ENCODE measurements at places on chromosomes 16 and 17. TPM values are rescaled to one million over a fixed set of nuclear protein-coding genes. Genes with fewer than 3 reads are reported as not detected.

STH gene
- not detected for total RNA-seq

RHBDF1 gene
- total RNA-seq = 79.2 TPM

DNA sequence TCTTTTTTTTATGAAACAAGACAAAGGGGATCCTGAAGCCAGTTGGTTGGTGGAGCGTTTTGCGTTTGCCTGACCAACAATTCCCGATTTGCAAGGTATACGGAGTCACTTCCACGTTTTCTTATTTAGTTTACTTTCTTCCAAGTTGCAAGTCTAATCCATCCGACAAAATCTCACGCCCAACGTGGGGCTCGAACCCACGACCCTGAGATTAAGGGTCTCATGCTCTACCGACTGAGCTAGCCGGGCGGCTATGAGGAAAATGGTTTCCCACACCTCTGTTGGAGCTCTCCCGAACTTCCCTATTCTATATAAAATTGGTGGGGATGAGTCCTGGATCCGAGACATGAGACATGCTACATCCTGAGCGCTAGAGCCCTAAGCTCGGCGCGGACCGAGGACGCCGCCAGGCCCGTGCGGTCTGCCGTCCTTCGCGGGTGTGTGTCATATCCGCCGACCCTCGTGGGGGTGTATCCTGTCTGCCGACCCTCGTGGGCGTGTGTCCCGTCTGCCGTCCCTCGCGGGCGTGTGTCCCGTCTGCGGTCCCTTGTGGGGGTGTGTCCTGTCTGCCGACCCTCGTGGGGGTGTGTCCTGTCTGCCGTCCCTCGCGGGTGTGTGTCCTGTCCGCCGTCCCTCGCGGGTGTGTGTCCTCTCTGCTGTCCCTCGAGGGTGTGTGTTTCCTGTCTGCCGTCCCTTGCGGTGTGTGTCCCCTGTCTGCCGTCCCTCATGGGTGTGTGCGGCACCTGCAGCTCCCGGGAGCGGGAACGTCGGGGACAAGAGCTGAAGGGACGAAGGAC, 22.6 kb downstream of the ZNF213 start:
- DNase-seq = peak; percentile 87
- H3K36me3 ChIP-seq = no peaks in the 10 kb centered on the region
- no peaks in the 10 kb centered on the region for H3K4me1 ChIP-seq
- no peak overlapping the region for H3K27ac ChIP-seq
- H3K27me3 ChIP-seq = no peaks in the 10 kb centered on the region

- no peak overlapping the region for H3K4me3 ChIP-seq
- no peaks in the 10 kb centered on the region for H3K36me3 ChIP-seq
- no peaks in the 10 kb centered on the region for H3K4me1 ChIP-seq
- H3K27me3 ChIP-seq = no peaks in the 10 kb centered on the region
- no peak for DNase-seq
Observed at GRCh38 chr16:73399486-73399885, 351.6 kb upstream of the ZFHX3 start.

GRCh38 chr16:1770328-1771187, 785 bp downstream of the NME3 start:
- H3K36me3 ChIP-seq = no peaks in the 10 kb centered on the region
- peak; percentile 85 for DNase-seq
- peak overlapping the region; percentile 7 for H3K27ac ChIP-seq

DNA sequence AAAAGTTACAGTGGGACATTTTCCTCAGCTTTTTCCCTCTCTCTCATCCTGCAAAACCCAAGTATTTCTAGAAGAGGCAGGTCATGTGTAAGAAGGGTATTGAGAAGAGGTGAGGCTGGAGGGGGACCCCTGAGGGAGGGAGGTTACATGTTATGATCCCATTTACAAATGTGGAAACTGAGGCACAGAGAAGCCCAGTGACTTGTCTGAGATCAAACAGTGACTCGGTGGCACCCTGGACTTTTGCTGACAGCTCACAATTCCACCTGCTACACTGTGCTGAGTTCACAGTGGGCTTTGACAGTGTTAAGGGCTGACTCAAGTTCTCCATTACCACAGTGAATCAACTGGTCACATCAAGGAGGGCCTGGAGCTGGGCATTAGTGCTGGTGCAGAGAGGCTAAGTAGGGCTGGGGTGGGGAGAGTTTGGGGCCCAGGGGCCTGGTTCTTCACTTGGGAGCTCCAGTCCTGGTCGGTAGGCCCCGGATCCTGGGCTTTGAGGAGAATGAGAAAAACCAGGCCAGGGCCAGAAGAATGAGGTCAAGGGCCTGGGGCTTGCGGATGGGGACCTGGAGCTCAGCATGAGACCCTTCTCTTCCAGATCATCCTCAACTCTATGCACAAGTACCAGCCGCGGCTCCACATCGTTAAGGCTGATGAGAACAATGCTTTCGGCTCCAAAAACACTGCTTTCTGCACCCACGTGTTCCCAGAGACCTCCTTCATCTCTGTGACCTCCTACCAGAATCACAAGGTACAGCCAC, 26.0 kb downstream of the TBX4 start:
- no peak overlapping the region for H3K27ac ChIP-seq
- peak; percentile 55 for DNase-seq
- no peaks in the 10 kb centered on the region for H3K4me1 ChIP-seq

GRCh38 chr16:66568355-66568754, 2.1 kb downstream of the CMTM1 start:
- no peak for DNase-seq
- no peaks in the 10 kb centered on the region for H3K4me1 ChIP-seq
- H3K27ac ChIP-seq = no peak overlapping the region
- no peaks in the 10 kb centered on the region for H3K27me3 ChIP-seq
- H3K4me3 ChIP-seq = no peak overlapping the region

DNA sequence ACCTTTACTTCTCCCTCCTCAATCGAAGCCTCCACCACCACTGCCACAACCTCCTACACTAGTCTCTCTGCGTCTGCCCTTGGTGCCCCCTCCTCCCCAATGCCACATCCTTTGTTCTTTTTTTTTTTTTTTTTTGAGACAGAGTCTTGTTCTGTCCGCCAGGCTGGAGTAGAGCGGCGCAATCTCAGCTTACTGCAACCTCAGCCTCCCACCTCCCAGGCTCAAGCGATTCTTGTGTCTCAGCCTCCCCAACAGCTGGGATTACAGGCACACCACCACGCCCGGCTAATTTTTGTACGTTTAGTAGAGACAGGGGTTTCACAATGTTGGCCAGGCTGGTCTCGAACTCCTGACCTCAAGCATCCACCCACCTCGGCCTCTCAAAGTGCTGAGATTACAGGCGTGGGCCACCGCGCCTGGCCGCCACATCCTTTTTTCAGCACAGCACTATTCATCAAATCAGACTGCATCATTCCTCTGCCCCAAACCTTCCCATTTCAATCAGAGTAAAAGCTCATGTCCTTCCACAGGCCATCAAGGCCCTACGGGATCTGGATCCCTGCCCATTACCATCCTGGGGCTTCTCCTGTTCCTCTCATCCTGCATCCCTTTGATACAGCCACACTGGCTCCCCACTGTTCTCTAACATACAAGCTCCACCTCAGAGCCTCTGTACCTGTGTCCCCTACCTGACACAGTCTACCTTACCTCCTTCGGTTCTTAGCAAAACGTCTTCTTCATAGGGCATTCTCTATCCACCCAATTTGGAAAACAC, 2.0 kb downstream of the KLHL11 start:
- no peaks in the 10 kb centered on the region for H3K36me3 ChIP-seq
- H3K27me3 ChIP-seq = no peaks in the 10 kb centered on the region
- H3K27ac ChIP-seq = no peak overlapping the region
- no peak overlapping the region for H3K4me3 ChIP-seq
- DNase-seq = no peak

DNA sequence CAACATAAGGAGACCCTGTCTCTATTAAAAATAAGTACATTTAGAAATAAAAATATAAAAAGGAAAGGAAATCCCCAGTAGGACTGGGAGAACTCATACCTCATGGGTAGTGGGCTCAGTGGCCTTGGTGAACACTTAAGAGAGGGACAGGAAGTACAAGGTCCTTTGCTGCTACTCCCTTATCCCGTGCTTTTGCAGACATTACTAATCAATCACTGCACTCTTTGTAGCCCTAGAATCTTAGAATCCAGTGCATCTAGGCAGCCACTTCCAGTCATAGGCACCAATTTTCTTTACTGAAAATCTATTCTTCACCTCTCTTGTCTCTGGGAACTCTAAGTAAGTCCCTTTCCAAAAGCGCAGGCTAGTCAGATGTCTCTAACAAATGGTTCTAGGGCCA, 183.1 kb downstream of the SNX29 start:
- DNase-seq = no peak
- no peak overlapping the region for H3K4me3 ChIP-seq
- H3K4me1 ChIP-seq = no peaks in the 10 kb centered on the region
- no peak overlapping the region for H3K27ac ChIP-seq
- no peaks in the 10 kb centered on the region for H3K27me3 ChIP-seq
- no peaks in the 10 kb centered on the region for H3K36me3 ChIP-seq

GRCh38 chr17:8151641-8152111, 528 bp downstream of the PER1 start:
- no peaks in the 10 kb centered on the region for H3K27me3 ChIP-seq
- peak overlapping the region; percentile 100 for H3K27ac ChIP-seq
- peaks cover 27% of the 10 kb centered on the region for H3K36me3 ChIP-seq
- H3K4me1 ChIP-seq = no peaks in the 10 kb centered on the region
- peak overlapping the region; percentile 74 for H3K4me3 ChIP-seq

- no peaks in the 10 kb centered on the region for H3K27me3 ChIP-seq
- no peaks in the 10 kb centered on the region for H3K4me1 ChIP-seq
- H3K36me3 ChIP-seq = no peaks in the 10 kb centered on the region
- H3K4me3 ChIP-seq = no peak overlapping the region
- no peak overlapping the region for H3K27ac ChIP-seq
Observed at GRCh38 chr16:1169285-1170075, 16.6 kb downstream of the CACNA1H start.

GRCh38 chr17:57567251-57567650, 177.8 kb downstream of the CCDC182 start:
- no peaks in the 10 kb centered on the region for H3K36me3 ChIP-seq
- no peak overlapping the region for H3K27ac ChIP-seq
- H3K4me1 ChIP-seq = no peaks in the 10 kb centered on the region
- no peak overlapping the region for H3K4me3 ChIP-seq

DNA sequence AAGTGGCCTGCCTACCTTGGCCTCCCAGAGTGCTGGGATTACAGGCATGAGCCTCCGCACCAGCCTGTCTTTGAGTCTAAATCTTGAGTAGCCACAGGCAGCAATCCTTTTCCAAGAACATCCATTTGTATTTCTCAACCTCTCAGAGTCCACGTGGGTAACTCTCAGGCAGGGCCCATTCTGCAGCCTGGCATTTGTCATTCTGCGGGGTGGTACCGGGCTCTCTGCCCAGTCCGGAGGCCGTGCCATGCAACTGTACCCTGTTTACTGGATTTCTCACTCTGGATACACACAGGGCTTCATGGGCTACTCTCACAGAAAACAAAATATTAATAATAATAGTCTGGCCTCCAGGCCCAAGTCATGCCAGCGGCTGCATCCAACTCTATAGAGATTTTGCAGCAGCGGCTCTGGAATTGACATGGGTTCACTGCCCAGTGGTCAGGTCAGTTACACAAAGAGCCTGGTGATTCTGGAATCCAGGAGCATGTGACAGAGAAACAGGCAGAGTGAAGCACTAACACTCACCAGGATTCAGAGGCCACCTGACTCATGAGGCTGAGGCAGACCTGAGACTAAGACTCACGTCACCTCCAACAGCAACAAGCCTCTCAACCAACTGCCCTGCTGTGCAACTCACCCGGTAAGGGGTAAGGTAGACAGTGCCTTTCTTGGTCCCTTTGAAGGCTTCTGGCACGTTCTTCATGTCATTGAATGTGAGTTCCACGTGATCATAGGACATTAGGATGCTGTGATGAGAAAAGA, 4.0 kb downstream of the WBP2 start:
- no peak for DNase-seq
- no peak overlapping the region for H3K4me3 ChIP-seq
- H3K27ac ChIP-seq = peak overlapping the region; percentile 18
- H3K27me3 ChIP-seq = no peaks in the 10 kb centered on the region

- H3K36me3 ChIP-seq = no peaks in the 10 kb centered on the region
- H3K4me1 ChIP-seq = no peaks in the 10 kb centered on the region
- no peak overlapping the region for H3K27ac ChIP-seq
- H3K27me3 ChIP-seq = no peaks in the 10 kb centered on the region
- DNase-seq = no peak
- no peak overlapping the region for H3K4me3 ChIP-seq
Observed at GRCh38 chr16:88448461-88449266, 4.4 kb upstream of the ZFPM1 start.

DNA sequence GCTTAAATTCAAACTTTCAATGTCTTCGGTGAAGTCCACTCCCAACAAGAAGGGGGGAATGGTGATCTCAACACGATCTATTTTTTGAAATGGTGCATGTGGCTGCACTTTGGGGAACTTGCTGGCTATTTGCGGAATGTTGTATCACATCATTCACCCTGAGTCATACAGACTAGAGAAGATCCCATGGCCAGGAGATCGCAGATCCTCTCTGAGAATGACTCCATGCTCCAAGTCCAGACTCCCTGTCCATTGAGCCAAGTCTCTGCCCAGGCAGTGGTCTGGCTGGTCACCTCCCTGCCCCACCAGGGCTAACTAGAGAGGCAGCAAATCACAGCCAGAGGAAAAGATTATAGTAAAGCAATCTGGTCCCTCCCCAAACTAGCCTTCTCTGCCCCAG, 120.6 kb downstream of the XYLT1 start:
- H3K4me1 ChIP-seq = no peaks in the 10 kb centered on the region
- no peak overlapping the region for H3K4me3 ChIP-seq
- no peaks in the 10 kb centered on the region for H3K36me3 ChIP-seq
- no peak for DNase-seq

- no peaks in the 10 kb centered on the region for H3K4me1 ChIP-seq
- no peak overlapping the region for H3K27ac ChIP-seq
- H3K36me3 ChIP-seq = no peaks in the 10 kb centered on the region
Observed at GRCh38 chr17:7192271-7192937, 13.2 kb upstream of the ASGR1 start.

DNA sequence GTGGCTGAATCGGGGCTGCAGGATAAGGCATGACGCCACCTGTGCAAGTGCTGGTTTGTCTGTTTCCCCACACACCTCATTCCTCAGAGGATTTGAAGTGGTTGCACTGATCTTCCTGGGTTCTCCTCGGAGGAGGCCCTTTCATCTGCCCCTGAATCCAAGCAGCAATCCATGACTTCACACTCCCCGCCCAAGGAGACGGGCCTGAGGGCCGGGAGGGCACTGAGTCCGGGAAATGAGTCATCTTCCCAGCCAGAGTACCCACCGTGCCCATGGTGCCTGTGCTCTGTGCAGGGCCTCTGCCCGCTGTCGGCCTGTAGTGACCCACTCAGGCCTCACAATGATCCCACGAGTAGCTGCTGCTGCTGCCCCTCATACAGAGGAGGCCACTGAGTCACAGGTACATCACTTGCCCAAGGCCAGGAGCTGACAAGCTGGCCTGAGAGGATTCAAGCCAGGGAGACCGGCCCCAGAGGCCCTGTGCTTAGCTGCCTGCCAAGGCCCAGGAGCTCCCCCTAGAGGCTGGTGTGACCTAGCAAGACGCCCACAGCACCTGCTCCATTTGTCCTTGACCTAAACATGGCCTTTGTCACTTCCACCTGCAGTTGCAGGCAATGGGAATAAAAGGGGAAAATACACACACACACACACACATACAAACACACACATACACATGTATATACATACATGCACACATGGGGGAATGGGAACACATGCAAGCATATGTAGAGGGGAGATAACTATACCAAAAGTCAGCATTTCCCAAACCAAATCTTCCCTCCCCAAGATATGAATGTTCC, 240.0 kb downstream of the C16orf95 start:
- no peak overlapping the region for H3K27ac ChIP-seq
- no peak overlapping the region for H3K4me3 ChIP-seq
- no peaks in the 10 kb centered on the region for H3K27me3 ChIP-seq
- no peaks in the 10 kb centered on the region for H3K4me1 ChIP-seq
- H3K36me3 ChIP-seq = no peaks in the 10 kb centered on the region
